ENCODE measurements at places on chromosomes 7 and 10.

DNA sequence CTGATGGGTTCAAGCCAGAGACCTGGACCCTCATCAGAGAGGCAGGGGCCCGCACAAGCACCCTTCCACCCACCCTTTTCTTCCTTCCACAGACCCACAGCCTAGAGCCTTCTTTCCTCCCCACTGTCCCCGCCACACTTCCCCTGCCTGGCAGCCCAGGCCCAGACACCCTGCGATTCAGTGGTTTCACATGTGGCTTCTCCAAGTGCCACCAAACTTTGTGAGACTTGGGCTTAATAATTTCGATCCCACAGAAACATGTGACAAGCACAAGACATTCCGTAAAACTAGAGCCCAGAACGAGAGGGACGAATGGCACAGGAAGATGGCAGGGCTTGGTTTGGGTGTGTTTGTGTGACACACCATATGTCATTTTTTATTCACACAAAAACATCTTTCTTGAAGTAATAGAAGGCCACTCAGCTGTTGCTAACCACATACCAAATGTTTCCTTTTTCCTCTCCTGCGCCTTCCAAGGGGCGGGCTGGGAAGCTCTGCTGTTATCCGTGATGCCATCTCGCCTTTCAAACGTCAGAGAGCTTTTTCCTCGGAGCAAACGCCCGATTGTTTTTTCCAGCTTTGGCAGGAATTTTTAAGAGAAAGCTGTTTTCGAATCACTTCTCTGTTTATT is 162.9 kb downstream of the GRK5 start:
- DNase-seq = no peak

DNA sequence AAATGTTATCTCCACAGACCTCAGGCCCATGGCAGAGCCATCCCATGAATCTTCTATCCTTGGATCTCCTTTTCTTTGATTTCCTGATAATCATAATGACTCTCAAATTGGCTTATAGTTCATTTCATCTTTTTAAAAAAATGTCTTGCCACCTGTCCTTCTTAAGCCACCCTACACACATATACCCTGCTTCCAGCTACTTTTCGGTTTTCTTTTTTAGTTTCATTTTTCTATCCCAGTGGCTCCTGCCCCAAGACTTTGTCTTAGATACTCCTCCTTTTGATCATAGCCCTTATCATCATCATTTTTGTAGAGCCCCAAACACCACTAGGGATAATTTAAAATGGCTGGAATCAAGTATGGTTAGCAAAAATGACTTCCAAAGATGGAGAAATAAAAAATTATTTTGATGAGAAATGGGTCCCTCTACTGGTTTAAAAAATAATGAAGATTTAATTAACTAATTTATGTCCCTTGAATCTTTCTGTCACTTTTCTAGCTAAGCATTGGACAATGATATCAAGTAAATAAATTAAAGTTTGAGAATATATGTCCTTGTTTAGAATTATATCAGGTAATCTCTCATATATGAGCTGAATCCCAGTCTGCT is 277.3 kb upstream of the SEMA3D start:
- DNase-seq = no peak

- no peak for DNase-seq
These were observed 52.0 kb downstream of the P4HA1 start for GRCh38 chr10:73044378-73045285.

- DNase-seq = no peak
These were observed 286.6 kb upstream of the MAGI2 start for GRCh38 chr7:79740076-79740475.

- DNase-seq = no peak
These were observed 36.7 kb downstream of the BTBD16 start for GRCh38 chr10:122307669-122308416.

DNA sequence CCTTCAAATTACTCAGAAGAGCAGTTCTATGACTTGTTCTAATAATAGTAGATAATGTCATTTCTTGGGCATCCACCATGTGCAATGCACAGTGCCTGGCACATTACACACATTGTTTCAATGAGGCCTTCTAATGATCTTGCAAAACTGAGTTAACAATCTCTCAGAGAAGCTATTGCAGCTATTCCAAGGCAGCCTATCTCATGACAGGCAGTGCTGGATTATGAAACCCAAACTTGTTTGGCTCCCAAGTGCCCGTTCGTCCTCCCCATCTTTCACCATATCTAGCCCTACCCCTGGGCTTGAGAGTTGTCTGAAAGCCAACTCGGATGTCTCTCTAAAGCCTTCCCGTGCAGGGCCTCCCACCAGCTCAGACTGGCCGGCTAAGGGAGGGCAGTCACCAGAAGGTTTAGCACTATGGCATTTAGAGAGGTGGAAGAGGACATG is 405.1 kb downstream of the PLXNA4 start:
- no peak for DNase-seq

- no peak for DNase-seq
These were observed 60.8 kb downstream of the DLG5 start for GRCh38 chr10:77865580-77866324.

Measured in activated CD4-positive, CD25-positive, alpha-beta regulatory T cell treated with anti-CD3 and anti-CD28 coated beads, Interleukin-2, amount 50 U/mL, for 16 hours (primary cell).